ENCODE measurements at places on chromosomes 16 and 17.

- DNase-seq, result no peak
Observed at GRCh38 chr17:81021531-81022343, 13.2 kb upstream of the BAIAP2 start.

GRCh38 chr17:5418858-5419355 is 555 bp downstream of the NUP88 start:
- peak; percentile 43 for DNase-seq

DNA sequence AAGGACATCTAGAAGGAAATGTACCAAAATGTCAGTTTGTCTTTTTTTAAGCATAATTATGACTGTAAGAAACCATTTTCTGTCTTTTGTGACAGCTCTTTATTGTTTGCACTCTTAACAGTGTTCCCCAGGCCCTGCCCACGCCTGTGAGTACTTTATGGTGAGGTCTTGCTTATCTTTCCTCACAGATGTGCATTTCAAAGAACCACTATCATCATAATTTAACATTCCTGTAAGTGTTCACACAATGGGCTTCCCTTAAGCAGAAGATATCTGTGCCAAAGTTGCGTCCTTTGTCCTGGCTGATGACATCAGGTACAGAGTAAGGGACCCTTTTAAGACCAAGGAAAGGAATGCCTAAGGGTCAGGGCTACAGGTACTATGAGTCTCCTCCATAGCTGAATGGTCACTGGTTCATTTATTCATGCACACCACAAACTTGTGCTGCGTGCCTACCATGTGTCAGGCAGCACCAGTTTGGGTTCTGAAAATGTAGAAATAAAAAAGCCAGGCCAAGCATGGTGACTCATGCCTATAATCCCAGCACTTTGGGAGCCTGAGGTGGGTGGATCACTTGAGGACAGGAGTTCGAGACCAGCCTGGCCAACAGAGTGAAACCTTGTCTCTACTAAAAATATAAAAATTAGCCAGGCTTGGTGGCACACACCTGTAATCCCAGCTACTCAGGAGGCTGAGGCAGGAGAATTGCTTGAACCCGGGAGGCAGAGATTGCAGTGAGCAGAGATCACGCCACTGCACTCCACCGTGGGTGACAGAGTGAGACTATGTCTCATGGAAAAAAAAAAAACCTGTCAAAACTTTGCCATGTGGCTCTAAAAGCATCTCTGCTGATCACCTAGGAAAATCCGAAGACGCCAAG is 55.4 kb upstream of the NLK start:
- DNase-seq, result no peak

DNA sequence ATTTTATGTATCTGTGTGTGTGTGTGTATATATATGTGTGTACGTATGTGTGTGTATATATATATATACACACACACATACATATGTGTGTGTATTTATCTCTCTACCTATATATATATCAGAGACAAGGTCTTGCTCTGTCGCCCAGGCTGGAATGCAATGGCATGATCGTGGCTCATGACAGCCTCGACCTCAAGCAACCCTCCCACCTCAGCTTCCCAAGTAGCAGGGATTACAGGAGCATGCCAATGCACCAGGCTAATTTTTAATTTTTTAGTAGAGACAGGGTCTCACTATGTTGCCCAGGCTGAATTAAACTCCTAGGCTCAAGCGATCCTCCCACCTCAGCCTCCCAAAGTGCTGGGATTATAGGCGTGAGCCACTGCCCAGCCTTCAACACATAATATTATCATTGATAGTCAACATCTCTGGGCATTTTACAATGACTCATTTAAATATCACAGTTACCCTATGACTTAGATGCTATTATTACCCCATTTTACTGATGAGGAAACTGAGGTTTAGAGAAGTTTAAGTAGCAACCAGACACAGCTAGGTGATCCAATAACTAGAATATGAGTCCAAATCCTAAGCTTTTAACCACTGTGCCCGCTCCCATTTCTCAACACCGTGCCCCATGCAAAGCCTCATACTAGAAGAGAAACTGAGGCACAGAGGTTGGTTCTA is 24.3 kb downstream of the G6PC3 start:
- no peak for DNase-seq

- no peak for DNase-seq
Observed at GRCh38 chr17:62592341-62593099, 35.0 kb upstream of the MRC2 start.

DNA sequence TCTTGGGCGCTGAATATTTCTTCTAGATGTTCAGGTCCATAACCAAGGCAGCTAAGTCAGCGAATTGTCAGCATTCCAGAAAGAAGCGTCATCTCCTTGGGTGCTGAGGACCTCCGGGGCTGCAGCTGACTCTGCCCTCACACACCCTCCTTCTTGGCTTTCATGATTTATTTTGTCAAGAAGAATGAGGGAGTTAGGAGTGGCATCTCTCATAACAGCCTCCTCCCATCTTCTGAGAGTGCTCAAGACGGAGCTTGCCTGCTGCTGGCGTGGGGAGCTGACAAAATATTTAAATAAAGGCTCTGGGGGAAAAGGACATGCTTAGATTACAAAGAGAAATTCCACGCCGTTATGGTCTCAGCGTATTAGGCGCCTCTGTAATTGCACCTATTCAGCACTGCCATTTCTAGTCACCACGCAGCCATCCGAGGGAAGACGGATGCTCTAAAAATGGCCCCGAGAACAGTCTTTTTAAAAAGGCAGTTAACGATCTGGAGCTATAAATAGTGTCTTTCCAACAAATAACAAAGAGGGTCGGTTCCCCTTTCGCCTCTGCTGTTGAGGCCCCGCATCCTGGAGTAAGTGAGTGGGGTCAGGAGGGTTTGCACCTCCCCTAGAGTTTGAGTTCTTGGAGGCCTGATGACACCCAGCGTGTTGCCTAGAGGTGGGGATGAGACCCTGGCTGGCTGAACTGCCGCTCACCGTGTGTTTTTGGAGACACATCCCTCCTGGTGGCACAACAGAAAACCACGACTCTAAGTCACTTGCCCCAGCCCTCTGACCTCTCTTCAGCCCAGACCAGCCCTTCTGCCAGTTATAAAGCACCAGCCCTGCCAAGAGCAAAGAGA is 187.0 kb downstream of the CCDC182 start:
- no peak for DNase-seq

GRCh38 chr16:64440421-64440831 is 681.4 kb downstream of the CDH11 start:
- no peak for DNase-seq

GRCh38 chr17:63640038-63640437 is 17.8 kb downstream of the MAP3K3 start:
- DNase-seq, result no peak

GRCh38 chr17:66777689-66778225 is 57.2 kb upstream of the CACNG5 start:
- no peak for DNase-seq

DNA sequence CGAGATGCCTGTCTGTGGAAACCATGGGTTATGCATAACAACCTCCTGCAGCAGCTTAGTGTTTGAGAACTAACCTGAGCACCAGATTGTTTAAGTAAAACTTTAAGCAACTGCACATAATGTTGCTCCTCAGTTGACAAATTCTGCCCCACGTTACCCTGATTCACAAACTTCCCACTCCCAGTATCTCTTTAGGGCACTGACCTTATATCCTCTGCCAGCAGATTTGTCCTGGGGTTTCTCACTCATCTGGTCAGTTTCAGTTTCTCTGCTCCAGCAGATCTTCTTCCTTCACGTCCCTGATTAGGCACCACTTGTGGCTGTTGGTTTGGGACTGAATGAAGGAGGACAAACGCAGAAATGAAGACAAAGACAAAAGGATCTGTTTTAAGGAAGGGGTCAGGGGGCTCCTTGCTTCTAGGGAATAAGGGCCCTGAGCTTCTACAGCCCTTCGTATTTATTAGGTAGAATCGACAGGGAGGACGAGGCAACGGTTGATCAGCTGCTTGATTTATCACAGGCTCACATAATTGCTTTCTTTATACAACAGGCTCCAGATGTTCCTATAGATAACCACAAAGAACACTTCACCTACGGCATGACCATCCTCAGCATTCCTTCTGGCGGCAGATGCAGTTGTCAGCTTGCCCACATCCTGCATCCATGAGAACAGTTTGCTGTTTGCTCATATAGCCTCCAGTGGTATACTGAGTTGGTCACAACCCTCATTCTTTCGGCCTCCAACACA is 13.5 kb upstream of the ZNF689 start:
- no peak for DNase-seq

DNA sequence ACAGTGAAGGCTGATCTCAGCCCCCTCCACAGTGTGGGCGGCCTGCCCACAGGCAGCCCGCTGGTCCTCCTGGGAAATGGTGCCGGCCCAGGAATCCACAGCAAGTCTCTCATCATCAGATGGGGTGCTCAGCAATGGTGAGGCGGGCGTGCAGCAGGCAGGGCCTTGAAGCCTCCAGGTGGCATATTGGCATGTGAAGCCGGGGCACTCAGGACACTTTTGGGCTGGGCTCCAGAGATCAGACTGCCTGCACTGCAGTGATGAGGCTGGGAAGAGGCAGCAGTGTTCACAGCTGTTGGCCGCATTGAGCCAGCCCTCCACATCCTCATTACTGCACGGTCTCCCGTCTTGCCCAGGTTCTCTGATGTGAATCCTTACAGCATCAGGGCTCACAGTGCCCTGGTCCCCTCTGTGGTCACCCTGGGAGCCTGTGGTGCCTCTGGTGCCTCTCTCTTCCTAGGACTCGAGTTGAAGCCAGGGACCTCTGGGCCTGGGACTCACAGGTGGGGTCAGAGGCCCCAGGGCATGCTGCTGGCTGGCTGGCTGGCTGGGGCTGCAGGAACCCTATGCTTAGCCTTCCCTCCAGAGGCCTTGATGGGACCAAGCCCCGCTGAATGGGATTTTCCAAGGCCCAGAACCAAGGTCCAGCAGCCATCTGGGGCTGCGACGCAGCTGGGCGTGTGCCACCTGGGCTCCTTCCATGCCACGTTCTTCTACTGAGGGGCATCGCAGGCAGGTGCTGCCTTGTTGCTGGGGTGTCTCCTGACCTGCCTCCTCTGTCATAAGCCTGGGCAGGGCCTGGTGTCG is 48.6 kb downstream of the TNFRSF13B start:
- no peak for DNase-seq

DNA sequence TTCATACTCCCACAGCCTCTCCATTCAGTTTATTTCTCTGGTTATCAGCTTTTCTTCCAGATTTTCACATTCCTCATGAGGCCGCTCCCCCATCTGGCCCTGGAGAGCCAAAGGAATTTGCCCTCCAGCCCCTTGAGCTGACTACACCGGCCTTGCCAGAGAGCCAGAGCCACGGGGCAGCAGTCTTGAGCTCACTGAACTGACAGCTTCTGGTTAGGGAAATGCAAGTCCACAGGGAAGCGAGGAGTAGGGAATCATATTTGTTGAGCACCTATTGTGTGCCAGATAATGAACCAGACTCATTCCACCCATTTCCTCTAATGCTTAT is 102.4 kb downstream of the ABCC12 start:
- DNase-seq, result no peak

DNA sequence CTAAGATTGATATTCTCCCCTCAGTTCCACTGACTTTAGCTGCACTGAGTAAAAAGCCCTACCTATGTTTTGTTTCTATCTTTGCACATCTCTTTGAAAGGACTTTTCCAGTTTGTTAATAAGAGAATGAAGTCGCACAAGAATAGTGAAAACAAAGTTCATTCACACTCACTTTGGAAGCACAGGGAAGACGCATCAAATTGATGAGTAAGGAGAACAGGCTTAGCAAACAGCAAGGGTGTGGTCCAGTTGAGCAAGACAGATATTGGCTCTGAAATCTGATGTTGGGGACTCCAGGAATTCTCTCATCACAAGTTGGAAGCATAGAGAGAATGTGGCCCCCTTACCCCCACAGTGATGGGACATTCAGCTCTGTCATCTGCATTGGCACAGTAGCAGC is 221.3 kb downstream of the CDH11 start:
- no peak for DNase-seq

GRCh38 chr16:57041182-57042156 is 50.9 kb upstream of the CPNE2 start:
- DNase-seq, result peak; percentile 76

DNA sequence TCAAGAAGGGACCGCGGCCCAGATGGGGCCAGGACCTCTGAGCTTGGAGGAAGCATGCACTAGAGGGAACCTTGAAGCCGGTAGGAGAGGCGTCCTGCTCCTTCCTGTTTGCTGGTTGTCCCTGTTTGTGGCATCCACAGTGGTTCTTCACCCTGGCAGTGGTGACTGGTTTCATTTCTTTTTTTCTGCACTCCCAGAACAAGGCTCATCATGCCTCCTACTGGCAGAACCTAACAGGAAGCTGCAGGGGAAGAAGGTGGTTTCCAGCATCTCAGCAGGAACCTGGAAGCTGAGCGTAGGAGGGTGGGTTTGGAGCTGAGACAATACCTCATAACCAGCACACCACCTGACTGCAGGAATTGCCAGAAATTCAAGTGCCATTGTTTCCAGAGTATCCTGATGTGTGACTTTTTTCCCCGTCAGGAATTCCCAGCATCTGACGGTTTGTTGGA is 5.8 kb downstream of the TMEM231 start:
- no peak for DNase-seq

- DNase-seq, result no peak
Observed at GRCh38 chr17:51741458-51741857, 417.1 kb downstream of the CA10 start.

DNA sequence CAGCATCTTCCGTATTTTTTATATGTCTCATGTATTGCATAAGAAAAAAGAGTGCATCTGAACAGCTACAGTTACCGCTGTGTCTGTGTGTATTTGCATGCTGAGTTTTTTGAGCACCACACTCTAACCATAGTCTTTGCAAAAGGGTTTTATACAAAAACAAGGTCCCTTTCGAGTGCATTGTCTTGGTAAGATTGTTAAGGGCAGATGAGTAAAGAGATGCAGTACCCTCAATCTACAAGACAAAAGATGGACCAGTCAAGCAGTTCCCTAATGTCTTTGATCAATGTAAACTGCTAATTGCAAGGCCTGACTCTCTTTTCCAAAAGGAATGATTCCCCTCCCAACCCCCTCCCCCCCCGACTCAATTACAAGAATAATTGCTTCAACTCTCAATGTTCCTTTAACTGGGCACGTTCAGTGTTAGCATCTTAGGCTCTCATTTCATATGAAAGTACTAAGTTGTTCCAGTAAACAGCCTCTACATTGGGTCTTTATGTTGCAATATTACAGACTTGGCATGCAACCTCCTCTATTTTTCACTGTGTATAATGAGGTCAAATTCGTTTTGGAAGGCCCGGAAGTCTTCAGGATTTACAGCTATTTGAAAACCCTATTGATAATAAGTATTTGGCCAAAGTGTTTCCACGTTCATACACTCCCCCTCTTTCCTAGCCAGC is 471.4 kb upstream of the RBFOX1 start:
- no peak for DNase-seq

- peak; percentile 26 for DNase-seq
Observed at GRCh38 chr16:31177136-31177535, 2.8 kb upstream of the FUS start.

- no peak for DNase-seq
Observed at GRCh38 chr17:19573075-19573474, 39.4 kb downstream of the SLC47A1 start.
